Activated T-cell treated with anti-CD3 and anti-CD28 coated beads, Interleukin-2, amount 50 U/mL, for 48 hours (primary cell): ENCODE measurements at places on chromosomes 13 and 19.

- no peak for DNase-seq
These were observed 396.6 kb upstream of the SPRY2 start for GRCh38 chr13:80737513-80737912.

DNA sequence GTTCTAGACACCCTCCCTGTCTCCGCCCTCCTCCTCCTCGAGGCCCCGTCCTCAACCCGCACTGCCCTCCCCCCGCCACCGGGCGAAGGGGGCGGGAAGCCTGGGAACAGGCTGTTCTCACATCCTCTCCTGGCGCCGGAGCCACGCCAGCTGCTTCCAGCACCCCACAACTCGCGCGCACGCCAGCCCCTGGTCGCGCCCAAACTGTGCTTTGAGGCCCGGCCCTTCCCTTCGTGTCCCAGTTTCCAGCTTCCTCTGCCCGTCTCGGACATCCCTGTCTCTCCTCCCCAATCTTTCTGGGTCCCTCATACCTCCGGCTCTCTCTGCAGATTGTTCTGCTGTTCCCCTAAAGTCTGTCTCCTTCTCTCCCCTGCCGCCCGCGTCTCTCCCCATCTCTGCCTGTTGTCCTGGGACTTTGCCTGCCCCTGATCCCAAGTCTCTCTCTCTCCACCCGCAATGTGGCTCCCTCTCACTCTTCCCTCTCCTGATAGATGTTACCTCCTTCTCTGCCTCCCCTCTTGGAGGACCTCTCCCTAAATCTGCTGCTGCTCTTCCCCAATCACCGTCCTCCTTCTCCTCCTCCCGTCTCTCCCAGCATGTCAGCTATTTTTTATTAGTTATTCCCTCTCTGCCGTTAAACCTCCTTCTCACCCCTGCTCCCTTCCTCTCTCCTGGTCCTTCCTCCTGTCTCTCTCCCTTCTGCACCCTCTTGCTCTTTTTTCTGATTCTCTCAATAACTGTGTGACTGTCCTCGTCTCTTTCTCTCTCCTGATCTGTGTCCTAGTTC lies 14.2 kb downstream of the DPF1 start:
- no peak for DNase-seq

GRCh38 chr19:1252221-1252820 lies 3.9 kb downstream of the MIDN start:
- DNase-seq = no peak

DNA sequence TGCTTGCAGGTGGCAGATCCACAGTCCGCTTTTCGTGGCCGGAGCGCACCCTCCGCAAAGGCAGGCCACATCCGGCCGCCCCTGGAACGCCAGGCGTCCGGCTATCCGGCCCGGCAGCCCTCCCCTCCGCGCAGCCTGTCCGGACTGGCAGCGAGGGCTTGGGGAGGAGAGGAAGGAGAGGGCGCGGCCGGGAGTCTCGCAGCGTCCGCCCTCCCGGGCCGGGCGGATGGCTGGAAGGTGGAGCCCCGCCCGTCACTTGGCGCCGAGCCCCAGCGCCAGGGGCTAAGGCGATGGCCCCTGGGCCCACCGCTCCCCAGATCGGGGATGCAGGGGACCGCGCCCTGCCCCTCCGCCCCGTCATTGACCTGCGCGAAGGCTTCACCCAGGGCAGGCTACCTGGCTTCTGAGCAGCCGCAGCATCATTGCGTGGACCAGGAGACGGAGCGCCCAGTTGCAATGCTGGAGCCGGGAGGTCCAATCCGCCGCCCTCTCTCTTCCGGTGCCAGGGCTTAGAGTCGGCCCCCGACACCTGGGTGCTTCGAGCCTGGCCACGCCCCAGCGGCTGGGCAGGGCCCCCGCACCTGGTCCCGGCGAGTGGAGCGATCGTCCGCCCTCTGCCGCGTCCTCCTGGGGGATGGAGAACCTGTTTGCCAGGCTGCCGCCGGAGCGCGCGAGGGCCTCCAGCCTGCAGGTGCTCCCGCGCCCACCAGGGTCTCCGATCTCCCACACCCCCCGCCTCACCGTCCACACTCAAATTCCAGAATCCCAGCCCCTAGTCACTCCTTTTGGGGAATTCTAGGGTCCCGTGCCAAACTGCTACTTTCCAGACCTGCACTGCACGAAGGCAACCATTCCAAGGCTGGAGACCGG lies at the start of gene FUT1:
Gene FUT1, minus strand, starts transcription at position 146 of the 870 bp plus-strand sequence. CDS start 1,360 bp downstream, outside the sequence.
- no peak for DNase-seq

DNA sequence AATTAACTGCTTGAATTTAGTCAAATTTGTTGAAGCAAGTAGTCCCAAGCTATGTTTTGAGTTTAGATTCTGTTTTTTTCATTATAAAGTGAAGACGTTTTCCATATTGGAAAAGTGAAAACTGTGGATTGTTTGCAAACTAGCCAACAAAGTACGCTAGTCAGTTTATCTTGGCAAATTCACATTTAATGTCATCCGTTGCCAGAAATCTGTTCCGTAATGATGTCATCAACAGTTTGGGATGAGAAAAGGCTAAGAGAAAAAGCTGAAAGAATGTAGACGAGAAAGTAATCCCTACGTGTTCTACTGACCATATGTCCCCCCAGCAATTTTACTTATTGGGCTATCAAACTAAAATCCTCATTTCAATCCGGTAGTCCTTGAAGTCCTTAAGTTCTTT lies 419.6 kb downstream of the GPC6 start:
- no peak for DNase-seq

DNA sequence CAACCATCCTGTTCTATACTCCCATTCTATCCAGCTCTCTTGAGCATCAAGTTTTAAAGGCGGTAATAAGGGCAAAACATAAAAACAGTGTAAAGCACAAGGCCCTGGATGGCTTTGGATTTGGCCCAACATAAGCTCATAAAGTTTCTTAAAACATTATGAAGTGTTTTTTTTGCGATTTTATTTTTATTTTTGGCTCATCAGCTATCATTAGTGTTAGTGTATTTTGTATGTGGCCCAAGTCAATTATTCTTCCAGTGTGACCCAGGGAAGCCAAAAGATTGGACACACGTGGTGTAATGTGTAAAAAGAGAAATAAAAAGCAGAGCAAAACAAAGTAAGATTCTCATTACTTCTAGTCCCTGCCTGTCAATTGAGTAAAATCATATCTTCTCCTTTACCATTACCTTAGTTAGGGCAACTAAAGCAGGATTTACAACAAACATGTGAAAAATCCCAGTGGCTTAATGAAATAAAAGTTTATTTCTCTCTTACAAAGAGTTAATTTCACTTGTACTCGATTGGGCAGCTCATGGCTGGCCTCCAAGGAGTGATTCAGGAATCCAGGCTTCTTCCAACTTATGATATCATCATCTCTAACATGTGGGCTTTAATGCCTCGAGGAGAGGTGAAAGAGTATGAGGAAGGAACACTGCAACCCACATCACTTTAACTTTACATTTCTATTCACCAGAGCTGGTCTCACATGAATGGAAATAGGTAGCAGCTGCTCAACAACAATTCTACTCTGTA lies 725.2 kb upstream of the SLITRK1 start:
- DNase-seq = no peak

DNA sequence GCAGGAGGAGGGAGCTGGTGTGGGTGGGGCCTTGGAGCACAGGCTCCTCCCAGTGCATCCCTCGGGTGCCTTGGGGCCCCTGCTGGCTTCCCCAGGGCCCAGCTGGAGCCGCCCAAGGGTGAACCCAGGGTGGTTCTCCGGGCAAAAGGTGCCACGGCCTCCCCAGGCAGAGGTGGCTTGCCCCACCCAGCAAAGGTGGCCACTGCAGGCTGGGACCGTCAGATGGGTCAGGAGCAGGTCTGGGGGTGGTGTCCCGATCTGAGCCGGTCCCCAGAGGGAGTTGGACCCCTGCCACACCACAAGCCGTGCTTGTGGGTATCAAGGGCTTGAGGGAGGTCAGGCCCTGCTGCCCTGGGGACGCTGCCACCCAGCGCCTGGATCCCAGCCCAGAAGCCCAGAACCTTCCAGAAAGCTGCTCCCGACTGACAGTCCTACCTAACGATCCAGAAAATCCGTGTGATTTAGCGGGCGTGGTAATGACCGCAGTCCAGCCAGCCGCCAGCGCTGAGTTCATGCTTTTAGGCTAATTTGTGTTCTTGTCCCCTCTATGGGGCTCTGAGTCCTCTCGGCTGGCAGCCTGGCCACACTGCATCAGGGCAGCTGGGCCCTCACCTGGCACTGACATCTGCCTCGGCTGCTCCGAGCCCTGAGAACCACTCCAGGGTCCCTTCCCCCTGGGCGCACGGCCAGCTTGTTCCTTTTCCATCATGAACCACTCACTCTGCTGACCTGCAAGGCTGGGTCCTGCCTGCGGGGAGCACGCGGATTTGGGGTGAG lies 5.0 kb upstream of the GRIN3B start:
- no peak for DNase-seq

GRCh38 chr13:79749984-79750551 lies 269.1 kb downstream of the NDFIP2 start:
- DNase-seq = no peak

DNA sequence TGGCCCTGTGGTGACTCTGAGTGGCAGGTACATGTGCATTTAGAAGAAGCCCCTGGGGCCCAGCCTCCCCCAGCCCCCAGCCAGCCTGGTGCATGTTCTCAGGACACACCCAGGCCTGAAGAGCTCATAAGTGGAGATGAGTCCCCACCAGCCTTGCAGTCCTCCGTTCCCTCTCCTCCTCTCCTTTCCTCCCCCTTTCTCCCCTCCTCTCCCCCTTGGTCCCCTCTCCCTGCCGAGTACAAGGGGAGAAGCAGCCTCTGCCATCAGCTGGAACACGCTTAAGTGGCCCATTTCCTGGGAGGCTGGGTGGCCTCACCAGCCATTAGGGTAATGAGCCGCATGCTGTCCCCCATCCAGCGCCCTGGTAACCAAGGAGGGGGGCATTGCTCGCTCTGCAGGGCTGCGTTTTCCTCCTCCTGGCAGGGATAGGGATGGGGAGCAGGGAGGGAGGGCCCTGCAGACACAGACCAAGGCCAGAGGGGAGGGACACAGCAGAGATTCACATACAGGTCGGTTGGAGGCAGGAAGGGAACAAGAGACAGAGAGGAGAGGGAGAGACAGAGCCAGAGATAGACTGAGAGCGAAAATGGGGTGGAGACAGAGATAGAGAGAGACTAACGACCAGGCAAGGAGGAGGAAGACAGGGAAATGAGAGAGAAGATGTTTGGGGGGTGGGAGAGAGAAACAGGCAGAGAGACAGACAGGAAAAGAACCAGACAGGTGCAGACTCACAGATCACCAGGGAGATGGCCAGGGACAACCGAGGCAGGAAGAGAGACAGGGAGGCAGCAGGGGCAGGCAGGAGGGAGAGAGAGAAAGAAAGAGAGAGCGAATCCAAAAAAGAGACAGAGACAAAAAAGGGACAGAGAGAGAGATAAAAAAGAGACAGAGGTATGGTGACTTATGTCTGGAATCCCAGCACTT lies 19.3 kb upstream of the DPP9 start:
- no peak for DNase-seq

DNA sequence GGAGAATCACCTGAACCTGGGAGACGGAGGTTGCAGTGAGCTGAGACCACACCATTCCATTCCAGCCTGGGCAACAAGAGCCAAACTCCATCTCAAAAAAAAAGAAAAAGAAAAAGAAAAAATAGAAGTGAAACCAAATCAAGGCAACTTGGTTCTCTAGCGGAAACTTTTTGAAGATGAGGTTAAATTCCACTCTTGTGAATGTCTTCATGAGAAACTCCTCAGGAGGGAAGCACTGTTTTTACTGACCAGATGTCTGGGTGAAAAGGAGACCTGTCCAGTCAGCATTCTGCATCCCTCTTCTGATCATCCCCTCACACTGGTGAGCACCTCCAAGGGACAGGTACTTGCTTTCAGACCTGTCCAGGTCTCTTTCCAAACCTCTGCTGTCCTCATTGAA lies 15.8 kb downstream of the BRD4 start:
- DNase-seq = no peak

DNA sequence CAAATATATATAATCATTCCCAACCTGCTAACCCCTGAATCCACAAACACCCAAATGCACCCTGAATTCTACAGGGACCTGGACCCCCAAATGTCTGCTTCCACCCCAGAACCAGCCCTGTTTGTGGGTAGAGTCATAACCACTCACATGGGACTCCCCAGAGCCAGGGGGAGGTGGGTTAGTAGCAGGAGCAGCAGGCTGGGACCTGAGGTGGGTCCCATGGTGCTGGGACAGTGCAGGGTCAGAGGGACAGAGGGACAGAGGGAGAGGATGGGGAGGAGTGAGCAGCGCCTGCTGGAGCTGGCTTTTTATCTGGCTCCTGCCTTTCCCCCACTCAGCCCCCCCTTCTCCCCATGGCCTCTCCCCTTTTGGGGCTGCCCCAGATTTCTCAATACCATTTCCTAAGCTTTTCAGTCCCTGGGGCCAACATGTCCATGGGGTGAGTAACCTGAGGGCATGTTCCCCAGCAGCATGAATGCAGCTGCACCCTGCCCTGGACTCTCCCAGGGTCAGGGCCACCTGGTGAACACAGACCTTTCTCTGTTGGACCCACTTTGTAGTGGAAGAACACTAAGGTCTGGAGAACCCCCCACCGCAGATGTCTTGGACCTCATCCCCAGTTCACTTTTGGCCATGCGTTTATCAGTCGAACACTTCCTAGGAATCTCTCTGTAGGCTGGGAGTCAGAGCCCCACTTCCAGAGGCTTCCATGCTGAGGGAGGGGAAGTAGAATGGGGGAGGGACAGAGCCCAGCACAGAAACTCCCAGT lies at the start of gene C3:
Gene C3, minus strand, starts transcription at position 282 of the 769 bp plus-strand sequence. Its CDS starts 61 bp downstream, at position 221.
- DNase-seq = no peak

- DNase-seq = no peak
These were observed 1210.1 kb downstream of the DIAPH3 start for GRCh38 chr13:58953638-58954037.

DNA sequence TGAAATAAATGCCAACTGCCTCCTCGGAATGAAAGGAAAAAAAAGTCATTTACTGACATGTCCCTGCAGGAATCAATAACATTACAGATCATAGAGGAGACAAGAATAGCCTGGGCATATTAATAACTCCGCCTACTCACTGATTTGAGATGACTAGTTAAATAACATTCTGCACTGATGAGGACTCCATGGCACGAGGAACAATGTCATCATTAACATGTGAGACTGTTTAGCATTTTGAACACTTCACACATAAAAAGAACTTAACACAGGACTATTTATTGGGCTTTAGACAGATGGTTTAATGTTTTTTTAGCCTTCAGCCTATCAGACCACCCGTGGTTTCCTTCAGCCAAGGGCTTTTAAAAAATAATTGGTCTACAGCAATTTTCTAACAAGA lies 170.1 kb downstream of the OLFM4 start:
- DNase-seq = no peak

DNA sequence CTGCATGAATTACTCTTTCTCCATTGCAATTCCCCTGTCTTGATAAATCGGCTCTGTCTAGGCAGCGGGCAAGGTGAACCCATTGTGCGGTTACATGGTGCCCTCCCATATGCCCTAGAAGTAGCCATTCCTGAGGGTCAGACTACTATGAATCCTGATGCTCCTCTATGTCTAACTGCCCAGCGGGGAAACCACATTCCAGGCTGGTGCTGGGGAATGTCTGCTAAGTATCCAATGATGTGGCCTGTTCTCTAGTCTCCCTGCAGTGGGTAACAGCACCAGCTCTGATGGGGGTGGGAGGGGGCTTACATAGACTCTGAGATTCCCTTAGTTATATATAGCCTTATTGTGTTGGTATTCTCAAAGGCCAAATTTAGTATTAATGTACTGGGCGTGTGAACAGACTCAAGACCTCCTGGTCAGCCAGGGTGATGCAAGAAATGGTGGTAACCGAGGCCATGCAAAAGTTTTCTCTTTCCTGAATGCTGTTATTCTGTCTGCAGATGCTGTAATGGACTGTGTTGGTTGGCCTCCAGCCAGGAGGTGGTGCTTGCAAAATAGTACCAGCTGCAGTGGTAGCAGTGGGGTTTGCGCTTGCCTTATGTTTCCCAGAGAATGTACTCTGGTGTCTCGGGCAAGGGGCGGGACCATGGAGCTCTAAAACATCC lies 564.8 kb upstream of the SLITRK1 start:
- DNase-seq = no peak
